Stimulated activated CD8-positive, alpha-beta memory T cell treated with anti-CD3 and anti-CD28 coated beads, Interleukin-7, amount 100 ng/mL, for 24 hours (primary cell): ENCODE measurements at places on chromosomes 16 and 17.
A peak's percentile ranks its signal among the peaks of the same experiment; 100 is the strongest.

- DNase-seq, result no peak
Measured at GRCh38 chr17:68820476-68820824, 134.7 kb downstream of the ABCA8 start.

GRCh38 chr17:81523402-81524038 is 4.7 kb upstream of the FSCN2 start:
- DNase-seq, result no peak

DNA sequence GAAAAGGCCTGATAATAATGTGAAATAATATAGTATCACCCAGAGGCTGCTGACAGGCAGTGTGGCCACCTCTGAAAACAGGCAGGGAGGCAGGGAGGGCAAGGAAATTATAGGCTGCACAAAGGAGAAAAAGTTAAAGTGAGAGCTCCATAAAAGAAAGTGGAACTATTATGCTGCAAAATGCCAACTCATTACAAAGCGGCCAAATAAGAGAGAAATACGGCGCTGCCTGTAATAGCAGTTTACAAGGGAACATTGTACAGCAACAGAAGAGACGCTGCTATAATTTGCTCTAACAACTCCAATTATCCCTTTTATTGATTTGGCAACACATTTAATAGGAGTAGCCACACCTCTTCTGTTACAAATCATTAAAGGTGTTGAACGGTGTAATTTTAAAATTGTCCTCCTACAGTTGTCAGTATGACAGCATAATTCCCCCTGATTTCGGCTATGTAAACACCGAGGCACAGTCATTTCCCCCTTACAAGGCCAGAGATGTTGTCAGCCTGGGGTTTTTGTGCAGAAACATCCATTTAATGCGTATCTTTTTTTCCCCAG is 120.3 kb downstream of the MRM1 start:
- no peak for DNase-seq

GRCh38 chr16:72787130-72787513 is 260.8 kb downstream of the ZFHX3 start:
- no peak for DNase-seq

DNA sequence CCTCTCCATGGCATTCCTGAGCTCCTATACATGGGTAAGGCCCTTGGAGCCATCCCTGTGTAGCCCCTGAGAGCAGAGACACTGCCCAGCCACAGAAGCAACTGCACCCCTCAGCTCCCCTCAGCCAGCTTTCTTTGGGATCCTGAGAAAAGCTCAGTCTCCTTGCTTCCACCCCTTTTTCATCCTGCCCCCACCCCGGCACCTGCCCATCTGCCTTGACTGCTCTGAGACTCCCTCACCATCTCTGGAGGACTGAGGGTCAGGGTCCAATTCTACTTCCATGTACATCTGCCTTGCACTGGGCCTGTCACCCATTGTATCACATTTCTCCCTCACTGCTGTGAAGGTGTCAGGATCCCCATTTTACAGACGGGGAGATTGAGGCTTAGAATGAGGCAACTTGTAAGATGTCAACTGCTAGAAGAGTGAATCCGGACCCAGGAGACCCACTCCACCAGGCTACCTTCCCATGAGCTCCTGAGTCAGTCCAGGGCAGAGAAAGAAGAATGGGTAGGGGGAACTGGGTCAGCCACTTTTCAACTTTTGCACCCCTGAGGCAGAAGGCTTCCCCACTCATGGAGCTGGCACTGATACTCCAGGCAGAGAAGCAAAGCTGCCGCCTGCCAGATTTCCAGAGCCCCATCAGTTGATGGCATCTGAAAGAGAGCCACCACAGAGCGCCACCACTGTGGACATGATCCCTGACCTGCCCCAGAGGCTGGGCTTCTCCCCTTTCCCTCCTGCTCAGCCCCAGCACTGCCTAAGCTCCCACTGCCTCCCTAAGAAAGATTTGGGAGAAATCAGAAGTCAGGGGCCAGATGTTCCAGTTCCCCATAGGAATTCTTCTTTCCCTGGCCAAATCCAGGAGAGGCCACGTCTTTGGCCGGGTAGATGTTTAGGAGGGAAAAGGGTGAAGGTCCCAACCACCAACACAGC is 135.4 kb downstream of the TMEM132E start:
- no peak for DNase-seq

GRCh38 chr17:10772425-10773380 is 31.2 kb downstream of the TMEM238L start:
- peak; percentile 2 for DNase-seq
